ENCODE measurements at places on chromosomes 16 and 17. TPM values are rescaled to one million over a fixed set of nuclear protein-coding genes. Genes with fewer than 3 reads are reported as not detected.
A peak's percentile ranks its signal among the peaks of the same experiment; 100 is the strongest.

- no peak for DNase-seq
Observed at GRCh38 chr16:83627996-83628395, 179.8 kb upstream of the HSBP1 start.

The RHBDL1 gene
- total RNA-seq = 1.1 TPM

- DNase-seq = no peak
Observed at GRCh38 chr16:89386306-89387185, 103.8 kb downstream of the ANKRD11 start.

DNA sequence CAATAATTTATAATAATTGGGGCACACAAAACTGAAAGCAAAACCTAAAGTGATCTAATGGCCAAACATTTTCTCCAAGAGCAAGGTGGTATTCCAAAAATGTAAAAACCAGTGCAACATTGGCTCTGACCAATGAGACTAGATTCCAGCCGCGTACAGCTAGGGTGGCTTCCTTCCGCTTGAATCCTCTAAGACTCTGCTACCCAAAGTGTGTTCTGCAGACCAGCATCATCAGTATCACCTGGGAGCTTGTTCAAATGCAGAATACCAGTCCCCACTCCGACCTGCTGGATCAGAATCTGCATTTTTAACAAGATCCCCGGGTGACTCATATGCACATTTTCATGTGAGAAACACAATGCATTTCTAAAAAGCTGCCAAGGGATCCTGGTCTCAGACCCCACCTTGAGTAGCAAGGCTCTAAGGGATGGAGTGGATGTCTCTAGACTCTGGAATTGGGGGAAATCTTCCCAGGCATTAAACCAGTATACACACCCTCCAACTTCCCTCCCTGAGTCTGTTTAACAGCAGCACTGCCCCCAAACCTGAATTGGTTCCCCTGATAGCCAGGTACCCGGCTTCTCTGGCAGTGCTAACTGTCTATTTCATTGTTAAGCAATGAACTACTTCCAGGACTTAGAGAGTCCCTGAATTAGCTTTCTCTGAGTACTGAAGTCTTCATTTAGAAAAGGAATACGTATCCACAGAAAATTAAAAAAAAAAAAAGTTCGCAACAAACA lies 118.2 kb downstream of the HS3ST2 start:
- no peak for DNase-seq

DNA sequence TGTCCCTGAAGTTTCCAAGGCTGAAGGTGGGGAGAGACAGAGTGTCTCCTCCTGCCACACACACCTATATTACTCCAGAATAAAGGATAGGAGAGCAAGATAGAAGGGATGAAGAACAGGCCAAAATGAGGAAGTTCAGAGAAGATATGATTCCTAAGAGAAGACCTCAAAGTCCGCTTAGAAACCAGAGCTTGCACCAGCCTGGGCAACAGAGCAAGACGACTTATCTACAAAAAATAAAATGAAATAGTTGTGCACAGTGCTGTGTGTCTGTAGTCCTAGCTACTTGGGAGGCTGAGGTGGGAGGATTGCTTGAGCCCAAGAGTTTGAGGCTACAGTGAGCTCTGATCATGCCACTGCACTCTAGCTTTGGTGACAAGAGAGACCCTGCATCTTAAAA lies 128.2 kb downstream of the HS3ST3B1 start:
- DNase-seq = no peak

DNA sequence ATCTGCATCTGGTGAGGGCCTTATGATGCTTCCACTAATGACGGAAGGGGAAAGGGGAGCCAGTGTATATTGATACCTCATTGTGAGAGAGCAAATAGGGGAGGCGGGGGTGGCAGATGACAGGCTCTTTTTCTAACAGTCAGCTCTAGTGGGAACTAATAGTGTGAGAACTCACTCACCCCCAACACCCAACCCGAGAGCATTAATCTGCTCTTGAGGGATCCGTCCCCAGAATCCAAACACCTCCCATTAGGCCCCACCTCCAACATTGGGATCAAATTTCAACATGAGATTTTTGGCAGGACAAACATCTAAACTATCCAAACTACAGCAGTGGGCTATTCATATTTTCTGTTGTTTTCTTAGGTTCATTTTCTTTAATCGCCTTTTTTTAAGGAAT lies 54.4 kb downstream of the BPTF start:
- DNase-seq = no peak

The PLD6 gene
- total RNA-seq = 1.1 TPM

The ACE gene
- total RNA-seq = not detected

DNA sequence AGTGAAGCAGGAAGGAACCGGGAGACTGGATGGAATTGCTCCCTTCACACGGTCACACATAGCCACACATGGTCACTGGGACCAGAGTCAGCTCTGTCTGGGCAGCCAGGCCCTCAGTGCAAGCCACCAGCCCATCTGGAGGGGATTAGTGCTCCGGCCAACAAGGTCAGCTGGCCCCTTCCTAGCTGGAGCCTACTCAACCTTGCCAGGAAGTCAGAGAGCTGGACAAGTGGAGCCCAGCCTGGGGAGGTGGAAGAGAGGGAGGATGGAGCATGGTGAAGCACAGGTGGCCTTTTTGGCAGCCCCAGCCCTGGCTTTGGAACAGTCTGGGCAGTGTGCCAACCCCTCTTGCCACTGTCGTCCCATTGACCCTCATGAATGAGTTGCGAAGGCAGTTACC lies 3.7 kb upstream of the CACNA1G start:
- no peak for DNase-seq

DNA sequence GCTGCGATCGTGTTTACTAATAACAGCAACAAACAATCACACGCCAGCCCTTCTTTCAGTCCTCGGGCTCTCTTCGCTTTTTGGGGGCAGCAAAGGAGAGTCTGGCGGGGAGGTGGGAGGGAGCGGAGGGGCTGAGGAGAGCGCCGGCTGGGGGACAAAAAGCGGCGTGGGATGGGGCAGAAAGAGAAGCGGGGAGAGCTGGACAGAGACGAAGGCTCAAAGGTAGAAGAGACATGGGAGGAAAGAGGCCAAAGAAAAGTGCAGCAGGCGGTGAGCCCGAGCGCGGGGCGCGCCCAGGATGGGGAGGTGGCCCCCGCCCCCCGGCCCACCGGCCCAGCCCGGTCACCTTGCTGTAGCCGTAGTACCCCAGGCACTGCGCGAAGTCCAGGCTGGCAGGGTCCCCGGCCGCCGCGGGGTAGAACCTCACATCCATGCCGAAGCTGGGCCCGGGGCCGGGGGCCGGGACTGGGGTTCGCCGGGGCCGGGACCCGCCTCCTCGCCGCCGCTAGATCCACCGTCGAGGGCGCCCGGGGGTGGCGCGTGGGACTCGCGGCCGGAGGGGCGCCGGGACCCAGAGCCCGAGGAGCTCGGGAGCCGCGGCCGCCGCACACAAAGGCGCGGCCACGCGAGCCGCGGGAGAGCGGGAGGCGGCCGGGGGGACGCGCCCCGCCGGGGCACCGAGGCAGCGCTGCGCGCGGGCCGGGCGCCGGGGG lies 496 bp downstream of the TOX3 start:
- DNase-seq = no peak

The ABHD15 gene
- total RNA-seq = 6.8 TPM

- DNase-seq = peak; percentile 47
Observed at GRCh38 chr16:51159865-51160264, 8.8 kb upstream of the SALL1 start.

DNA sequence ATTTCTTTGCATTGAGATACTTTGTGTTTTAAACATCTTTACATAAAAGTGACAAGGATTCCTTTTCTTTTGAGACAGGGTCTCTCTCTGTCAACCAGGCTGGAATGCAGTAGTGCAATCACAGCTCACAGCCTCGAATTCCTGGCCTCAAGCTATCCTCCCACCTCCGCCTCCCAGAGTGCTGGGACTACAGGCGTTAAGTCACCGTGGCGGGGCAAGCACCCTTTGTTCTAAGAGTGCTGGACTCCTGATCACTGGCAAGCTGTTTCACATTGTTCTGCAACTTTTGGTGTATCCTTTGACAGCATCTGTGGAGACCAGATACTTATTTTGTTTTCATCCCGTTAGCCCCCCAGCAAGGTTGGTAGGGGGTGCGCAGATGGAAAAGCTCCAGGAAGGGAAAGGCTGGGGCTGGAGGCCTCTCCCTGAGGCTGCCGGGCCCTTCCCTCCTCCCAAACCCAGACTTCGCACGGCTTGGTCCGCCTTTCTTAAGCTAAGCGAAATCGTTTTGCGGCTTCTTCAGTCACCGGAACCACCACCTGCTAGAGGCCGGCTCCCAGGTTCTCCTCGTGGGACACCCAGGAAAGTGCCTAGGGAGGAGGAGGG lies 1.1 kb downstream of the ST6GALNAC2 start:
- DNase-seq = no peak

The UTS2R gene
- 0.18 TPM for total RNA-seq

The HBA1 gene
- not detected for total RNA-seq

- DNase-seq = peak; percentile 89
Observed at GRCh38 chr16:30409125-30410060, 2.0 kb downstream of the ZNF771 start.

The SMTNL2 gene
- total RNA-seq = not detected
